Activated naive CD8-positive, alpha-beta T cell treated with anti-CD3 and anti-CD28 coated beads, Interleukin-2, amount 50 U/mL, for 24 hours (primary cell): ENCODE measurements at places on chromosomes 12 and 14.

- no peaks in the 10 kb centered on the region for H3K27me3 ChIP-seq
- H3K36me3 ChIP-seq, result no peaks in the 10 kb centered on the region
- no peak overlapping the region for H3K27ac ChIP-seq
Measured at GRCh38 chr12:108667349-108667748, 33.7 kb upstream of the SELPLG start.

DNA sequence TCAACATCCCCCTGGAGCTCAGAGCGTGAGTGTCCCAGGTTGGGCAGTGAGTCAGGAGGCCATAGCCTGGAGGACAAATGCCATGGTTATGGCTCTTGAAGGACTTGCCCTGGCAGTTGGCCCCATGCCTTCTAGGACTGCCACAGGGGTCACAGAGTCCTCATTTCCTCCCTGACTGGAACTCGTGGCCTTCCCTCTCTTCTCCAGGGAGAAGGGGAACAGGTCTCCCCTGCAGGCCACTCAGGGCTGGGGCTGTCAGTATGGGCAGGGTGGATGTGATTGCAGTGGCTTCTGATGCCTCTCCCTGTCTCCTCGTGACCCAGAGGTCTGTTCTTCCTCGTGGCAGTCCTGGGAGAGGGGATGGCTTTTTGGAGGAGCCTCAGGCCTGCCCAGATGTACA lies 70.7 kb downstream of the ADCK1 start:
- H3K27me3 ChIP-seq, result no peaks in the 10 kb centered on the region
- no peak overlapping the region for H3K4me3 ChIP-seq
- H3K36me3 ChIP-seq, result peaks cover 25% of the 10 kb centered on the region
- no peaks in the 10 kb centered on the region for H3K4me1 ChIP-seq
- DNase-seq, result no peak

GRCh38 chr14:31926123-31926522 lies 151.0 kb upstream of the ARHGAP5 start:
- peak; percentile 8 for DNase-seq
- peaks cover 6% of the 10 kb centered on the region for H3K4me1 ChIP-seq
- no peak overlapping the region for H3K4me3 ChIP-seq
- H3K27ac ChIP-seq, result no peak overlapping the region
- no peaks in the 10 kb centered on the region for H3K36me3 ChIP-seq

DNA sequence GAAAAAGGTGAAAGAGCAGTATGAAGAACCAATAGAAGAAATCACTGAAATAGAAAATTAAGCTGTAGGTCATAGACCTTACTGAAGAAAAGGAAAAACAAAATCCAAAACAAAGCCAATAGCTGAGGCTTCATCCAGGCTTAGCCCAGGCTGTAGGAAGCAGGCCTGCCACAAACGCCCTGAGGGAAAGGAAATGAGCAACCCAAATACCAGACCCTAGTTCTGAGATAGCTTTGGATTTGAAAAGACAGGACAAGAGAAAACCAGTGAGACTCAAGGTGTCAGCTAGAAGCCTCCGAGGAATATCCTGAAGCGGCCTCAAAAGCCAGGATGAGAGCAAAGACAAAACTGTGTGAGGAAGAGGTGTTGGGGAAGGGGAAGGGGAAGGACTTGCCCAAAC lies 79.2 kb downstream of the FERMT2 start:
- DNase-seq, result no peak
- H3K4me1 ChIP-seq, result no peaks in the 10 kb centered on the region
- H3K27me3 ChIP-seq, result no peaks in the 10 kb centered on the region
- H3K4me3 ChIP-seq, result no peak overlapping the region
- H3K36me3 ChIP-seq, result no peaks in the 10 kb centered on the region

DNA sequence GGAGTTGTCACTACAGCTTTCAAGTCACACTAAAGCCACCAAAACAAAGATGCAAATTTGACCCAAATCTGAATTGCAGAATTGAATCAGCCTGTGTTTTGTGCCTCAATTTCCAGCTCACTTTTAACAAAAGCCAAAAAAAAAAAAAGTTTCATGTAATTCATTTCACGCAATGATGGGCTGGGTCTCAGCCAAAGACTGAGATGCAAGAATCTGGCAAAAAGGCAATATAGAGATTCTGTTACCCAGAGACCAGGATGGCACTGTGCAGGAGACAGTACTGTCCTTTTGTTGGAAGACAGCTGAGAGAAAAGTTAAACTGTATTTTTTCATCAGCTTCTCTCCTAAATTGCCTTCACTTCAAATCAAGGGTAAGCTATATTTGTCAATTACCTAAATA lies 205.7 kb upstream of the NPAS3 start:
- no peaks in the 10 kb centered on the region for H3K27me3 ChIP-seq
- no peak overlapping the region for H3K27ac ChIP-seq
- H3K36me3 ChIP-seq, result no peaks in the 10 kb centered on the region
- DNase-seq, result no peak

DNA sequence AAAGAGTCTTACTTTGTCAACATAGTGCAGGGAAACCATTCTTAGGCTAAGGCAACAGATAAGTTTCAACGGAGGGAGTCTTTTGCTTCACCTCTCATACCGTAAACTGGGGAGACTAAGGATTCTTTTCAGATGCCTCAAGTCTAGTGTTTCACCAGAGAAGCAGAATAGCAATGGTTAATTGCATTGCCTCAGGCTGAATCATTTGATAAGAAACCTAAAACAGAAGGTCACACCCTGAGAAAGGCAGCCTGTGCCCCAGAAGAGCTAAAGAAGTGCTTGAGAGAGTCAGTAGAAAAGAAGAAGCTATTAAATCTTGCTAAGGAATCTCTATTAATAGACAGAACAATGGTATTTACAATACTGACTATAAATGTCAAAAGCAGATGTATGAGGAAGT lies 21.8 kb upstream of the ATXN7L3B start:
- H3K27ac ChIP-seq, result no peak overlapping the region
- DNase-seq, result no peak
- H3K4me1 ChIP-seq, result no peaks in the 10 kb centered on the region

DNA sequence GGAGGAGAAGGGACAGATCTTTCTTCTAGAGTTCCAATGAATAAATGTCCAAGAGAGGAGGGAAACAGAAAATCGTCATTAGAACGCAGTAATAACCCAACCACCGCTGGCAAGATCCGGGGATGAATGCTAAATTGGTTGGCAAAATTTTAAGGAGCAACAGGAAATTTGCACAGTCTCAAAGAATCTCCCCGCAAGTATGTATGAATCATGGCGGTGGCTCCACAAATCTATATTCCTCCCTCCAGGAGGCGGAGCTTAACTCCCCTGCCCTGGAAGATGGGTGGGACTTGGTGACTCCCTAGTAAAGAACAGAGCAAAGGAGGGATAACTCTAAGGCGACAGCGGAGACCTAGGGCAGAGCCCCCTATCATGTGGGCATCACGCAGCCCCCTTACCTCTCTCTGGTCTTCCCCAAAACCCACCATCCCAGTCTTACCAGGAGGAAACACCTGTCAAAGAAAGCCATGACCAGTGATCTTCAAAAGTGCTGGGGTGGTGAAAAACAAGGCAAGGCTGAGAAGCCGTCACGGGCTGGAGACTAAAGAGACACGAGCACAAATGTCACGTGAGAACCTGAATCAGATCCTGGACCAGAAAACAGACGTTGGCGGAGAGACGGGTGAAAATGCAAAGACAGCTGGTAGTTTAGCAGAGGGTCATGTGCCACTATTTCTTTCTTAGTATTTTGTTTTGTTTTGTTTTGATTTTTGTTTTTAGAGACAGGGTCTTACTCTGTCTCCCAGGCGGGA lies 125.8 kb downstream of the NCOR2 start:
- DNase-seq, result no peak
- H3K27ac ChIP-seq, result no peak overlapping the region
- H3K4me1 ChIP-seq, result no peaks in the 10 kb centered on the region
- no peak overlapping the region for H3K4me3 ChIP-seq

DNA sequence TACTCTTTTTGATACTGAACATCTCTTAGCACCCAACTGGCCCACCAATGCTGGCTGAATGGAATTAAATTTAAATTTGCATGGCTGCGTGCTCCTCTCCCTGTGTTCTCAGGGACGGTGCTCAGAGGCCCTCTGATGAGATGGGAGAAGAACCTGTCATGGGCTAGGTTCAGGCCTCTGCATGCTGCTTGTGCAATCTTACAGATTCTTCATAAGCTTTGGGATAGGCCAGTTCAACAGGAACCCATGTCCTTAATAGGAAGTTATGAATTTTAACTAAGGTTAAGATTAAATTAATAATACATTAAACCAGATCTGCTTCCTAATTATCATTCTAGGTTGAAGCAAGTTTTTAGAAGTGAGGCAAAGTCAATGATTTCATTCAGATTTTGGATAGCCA lies 119.7 kb upstream of the LRIG3 start:
- H3K27me3 ChIP-seq, result no peaks in the 10 kb centered on the region
- H3K4me3 ChIP-seq, result no peak overlapping the region
- no peak for DNase-seq
- no peak overlapping the region for H3K27ac ChIP-seq

- DNase-seq, result no peak
- peak overlapping the region; percentile 52 for H3K27ac ChIP-seq
- H3K36me3 ChIP-seq, result no peaks in the 10 kb centered on the region
Measured at GRCh38 chr12:89252284-89252683, 100.0 kb downstream of the DUSP6 start.

DNA sequence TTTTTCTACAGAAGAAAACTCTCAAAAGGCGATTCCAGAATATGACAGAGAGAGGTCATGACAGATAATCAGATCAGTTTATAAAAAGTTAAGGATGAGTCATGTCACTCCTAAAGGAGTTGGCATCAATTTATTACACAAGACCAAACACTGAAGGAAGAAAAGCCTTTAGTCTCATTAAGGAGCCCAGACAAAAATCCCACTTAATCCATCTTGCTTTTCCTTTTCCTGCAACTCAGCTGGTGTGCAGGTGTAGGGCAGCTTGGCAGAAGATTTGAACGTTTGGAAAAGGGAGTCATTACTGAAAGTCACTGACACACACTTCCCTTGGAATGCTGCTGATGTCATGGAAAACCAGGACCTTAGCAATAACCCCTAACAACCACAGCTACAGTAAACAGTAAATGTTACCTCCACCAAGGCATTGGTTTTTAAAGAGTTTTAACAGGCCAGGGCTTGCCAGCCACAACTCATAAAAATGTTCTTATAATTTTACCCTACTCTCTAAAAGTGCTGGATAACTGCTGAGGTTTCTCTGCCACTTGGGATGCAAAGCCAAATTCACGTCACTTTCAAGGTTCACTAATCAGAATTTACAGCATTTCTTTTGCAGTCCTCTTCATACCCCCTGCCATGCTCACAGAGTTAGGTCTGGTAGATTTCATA lies 320.6 kb downstream of the RAD51B start:
- DNase-seq, result no peak
- H3K36me3 ChIP-seq, result no peaks in the 10 kb centered on the region
- no peaks in the 10 kb centered on the region for H3K27me3 ChIP-seq
- H3K27ac ChIP-seq, result no peak overlapping the region
- H3K4me3 ChIP-seq, result no peak overlapping the region

GRCh38 chr14:51318813-51319597 lies 79.0 kb downstream of the TMX1 start:
- DNase-seq, result no peak
- no peaks in the 10 kb centered on the region for H3K36me3 ChIP-seq
- no peak overlapping the region for H3K4me3 ChIP-seq
- H3K27ac ChIP-seq, result no peak overlapping the region
- peaks cover 2% of the 10 kb centered on the region for H3K27me3 ChIP-seq

- H3K4me3 ChIP-seq, result no peak overlapping the region
- no peaks in the 10 kb centered on the region for H3K27me3 ChIP-seq
- H3K4me1 ChIP-seq, result no peaks in the 10 kb centered on the region
- no peaks in the 10 kb centered on the region for H3K36me3 ChIP-seq
Measured at GRCh38 chr12:77946541-77947061, 115.9 kb downstream of the NAV3 start.

GRCh38 chr12:25929142-25929541 lies 29.3 kb upstream of the RASSF8 start:
- no peaks in the 10 kb centered on the region for H3K36me3 ChIP-seq
- no peaks in the 10 kb centered on the region for H3K4me1 ChIP-seq
- H3K27ac ChIP-seq, result no peak overlapping the region
- H3K27me3 ChIP-seq, result peaks cover 6% of the 10 kb centered on the region
- no peak for DNase-seq

DNA sequence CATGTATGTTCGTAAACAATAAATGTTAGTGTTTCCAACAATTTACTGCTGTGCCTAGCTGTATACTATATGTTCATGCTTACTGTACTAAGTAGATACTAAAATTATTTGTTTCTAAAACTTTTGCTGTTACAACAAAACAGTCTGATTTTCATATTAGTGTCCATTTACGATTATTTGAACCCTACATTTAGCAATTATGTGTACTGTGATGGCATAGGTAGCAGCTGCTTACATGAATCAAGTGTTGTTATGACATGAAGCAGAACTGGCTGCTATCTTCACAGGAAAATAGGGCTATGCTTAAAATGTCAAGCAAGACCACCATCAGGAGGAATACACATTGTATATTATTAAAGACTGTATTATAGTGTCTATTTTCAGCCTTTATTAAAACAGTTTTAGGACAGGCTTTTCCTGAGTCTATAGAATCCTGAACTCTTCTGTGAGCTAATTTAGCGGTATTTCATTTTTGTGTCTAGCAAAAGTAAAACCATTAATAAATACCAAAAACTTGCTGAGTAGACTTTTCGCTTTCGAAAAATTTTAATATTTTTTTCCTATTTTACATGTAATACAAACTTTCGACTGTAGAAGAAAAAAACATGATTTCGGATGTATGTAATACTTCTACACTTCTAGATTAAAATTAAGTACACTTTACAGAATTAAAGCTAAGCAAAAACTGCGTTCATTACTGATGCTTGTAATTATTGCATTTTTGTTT lies 1.1 kb upstream of the WDR89 start:
- H3K4me3 ChIP-seq, result peak overlapping the region; percentile 90
- DNase-seq, result no peak
- H3K27me3 ChIP-seq, result no peaks in the 10 kb centered on the region
- peak overlapping the region; percentile 95 for H3K27ac ChIP-seq
- H3K4me1 ChIP-seq, result peaks cover 49% of the 10 kb centered on the region
- H3K36me3 ChIP-seq, result peaks cover 23% of the 10 kb centered on the region

- H3K36me3 ChIP-seq, result no peaks in the 10 kb centered on the region
Measured at GRCh38 chr12:132296063-132296462, 33.3 kb downstream of the GALNT9 start.

DNA sequence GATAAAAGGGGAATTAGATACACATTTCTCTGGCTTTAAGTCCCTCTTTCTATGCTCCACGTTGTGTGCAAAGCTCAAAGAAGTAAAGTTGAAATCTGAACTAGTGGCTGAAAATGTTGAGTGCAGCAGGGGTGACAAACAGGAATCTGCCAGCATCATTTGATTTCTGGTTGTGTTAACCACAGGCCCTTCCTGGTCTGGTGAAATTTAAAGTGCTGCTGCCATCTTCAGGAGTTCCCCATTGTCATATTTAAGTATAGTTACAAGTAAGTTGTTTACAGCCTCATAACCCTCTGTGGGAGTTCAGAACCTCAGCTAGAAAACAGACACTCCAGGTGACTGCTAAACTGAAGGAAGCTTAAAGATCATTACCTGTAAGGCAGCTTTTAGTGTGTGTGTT lies 90.9 kb upstream of the CCDC196 start:
- H3K27me3 ChIP-seq, result no peaks in the 10 kb centered on the region
- peak; percentile 4 for DNase-seq
- no peak overlapping the region for H3K27ac ChIP-seq
- no peaks in the 10 kb centered on the region for H3K36me3 ChIP-seq
- H3K4me1 ChIP-seq, result peaks cover 12% of the 10 kb centered on the region

GRCh38 chr12:97940629-97941028 lies 478.0 kb downstream of the RMST start:
- H3K36me3 ChIP-seq, result no peaks in the 10 kb centered on the region
- H3K27me3 ChIP-seq, result no peaks in the 10 kb centered on the region
- H3K4me3 ChIP-seq, result no peak overlapping the region
- DNase-seq, result no peak
- H3K27ac ChIP-seq, result no peak overlapping the region
